ENCODE measurements at places on chromosomes 1 and 21.
A peak's percentile ranks its signal among the peaks of the same experiment; 100 is the strongest.

- no peak for DNase-seq
These were observed 44.3 kb downstream of the SCCPDH start for GRCh38 chr1:246768403-246769020.

GRCh38 chr1:169107603-169108208 is 1.2 kb downstream of the ATP1B1 start:
- DNase-seq, result no peak

DNA sequence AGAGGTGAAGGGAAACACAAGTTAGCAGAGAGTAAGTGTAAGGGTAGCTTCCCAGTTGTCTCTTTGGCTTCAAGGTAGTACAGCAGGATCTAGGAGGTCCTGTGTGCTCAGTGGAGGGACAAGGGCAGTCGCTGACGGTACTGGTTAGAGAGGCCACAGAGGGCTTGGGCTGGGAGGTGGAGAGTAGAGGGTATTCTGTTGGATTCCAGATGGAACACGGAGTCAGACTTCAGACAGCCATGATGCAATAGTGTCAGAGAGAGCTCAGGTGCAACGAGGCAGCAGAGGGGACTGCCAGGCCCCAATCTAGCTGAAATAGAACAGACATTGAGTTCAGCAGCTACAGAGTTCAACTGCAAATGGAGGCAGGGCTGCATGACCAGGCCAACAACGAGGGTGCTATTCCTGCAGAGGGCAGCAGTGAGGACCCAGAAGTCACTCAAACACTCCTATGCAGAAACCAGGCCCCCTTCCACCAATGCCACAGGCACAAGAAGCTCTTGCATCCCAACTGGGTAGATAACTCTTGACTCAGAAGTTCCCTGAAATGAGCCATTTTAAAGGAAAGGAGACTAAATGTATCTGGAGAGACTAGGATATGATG is 325.0 kb upstream of the ESRRG start:
- DNase-seq, result no peak

- DNase-seq, result no peak
These were observed 5.2 kb upstream of the FNDC10 start for GRCh38 chr1:1605034-1605591.

- no peak for DNase-seq
These were observed 29.0 kb downstream of the PTPRC start for GRCh38 chr1:198667807-198668206.

- no peak for DNase-seq
These were observed 4.6 kb downstream of the GSTM5 start for GRCh38 chr1:109716570-109717090.

DNA sequence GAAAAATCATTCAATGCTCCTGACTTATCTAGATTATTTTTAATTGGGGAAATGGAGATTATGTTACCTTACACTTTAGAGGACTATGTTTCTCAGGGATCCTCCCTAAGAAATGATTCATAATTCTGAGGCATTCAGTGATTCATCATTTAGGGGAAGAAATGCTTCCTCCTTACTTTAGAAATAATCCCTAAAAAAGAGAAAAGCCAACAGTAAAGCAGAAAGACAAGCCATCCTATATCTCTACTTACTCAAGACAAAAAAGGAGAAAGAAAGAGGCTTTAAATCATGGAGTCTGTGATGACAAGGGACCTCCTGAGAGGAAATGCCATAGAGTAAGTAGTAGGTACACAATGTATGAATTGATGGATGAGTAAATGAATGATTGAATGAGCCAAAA is 137.0 kb downstream of the BRINP2 start:
- no peak for DNase-seq

- no peak for DNase-seq
These were observed 283.1 kb downstream of the PLPP3 start for GRCh38 chr1:56295949-56296929.

DNA sequence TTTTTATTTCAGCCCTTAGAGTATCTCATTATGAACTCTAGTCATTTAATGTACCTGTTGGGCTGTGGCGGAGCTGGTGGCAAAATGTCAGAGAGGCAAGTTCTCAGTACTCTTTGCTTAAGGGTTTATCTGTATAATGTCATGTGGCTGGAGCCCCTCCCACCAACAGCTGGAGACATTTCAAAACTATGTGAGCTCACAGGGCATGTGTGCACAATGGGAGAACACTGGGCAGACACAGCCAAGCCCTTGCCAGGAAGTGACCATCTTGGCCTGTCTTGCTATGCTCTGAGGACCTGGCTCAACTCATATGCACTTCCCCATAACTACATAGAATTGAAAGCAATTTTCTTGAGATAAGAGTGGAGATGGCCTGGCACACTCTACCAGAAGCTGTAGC is 296.4 kb downstream of the PTPRU start:
- no peak for DNase-seq

DNA sequence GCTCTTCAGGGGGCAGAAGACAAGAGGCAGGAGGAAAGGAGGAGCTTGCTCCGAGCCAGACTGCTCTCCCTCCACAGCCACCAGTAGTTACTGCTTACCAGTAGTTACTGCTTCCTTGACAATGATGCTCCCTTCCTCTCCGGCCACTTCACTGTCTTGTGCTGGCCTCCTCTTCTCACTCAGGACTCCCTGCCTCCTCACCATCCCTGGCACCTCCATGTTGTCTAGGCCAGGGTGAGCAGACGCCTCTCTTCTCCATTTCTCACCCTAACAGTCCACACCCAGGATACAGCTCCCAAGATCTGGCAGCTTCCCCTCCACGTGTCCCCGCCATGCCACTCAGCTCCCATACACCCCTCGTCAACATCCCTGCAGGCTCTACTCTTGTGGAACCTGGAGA is 82.4 kb upstream of the TLR5 start:
- DNase-seq, result no peak

DNA sequence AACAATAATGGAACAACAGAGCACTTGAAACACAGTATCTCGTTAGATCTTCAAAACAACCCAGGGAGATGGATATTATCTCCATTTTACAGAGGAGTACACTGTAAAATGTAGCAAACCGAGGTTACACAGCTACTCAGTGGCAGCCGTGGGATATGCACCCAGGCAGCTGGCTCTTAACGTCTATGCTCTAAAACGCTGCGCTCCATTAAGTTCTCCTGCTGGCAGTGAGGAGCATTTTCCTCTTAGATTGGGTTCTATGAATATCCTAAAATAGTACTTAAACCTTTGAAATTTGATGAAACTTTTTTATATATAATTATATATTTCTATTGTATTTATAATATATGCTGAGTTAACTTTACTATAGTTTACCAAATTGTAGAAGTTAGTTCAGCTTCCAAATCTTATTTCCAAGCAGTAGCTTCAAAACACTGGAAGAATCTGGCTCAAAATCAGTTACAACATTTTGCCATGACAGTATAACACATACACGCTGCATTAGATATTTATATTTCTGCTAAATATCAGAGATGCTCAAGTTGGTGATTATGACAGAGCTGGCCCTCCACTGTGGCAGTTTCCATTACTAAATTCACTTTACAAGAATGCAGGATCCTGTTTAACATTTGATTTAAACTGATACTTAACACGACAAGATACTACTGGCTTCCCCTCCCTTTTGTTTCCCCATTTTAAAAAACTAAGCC is 49.5 kb downstream of the TGFBR3 start:
- DNase-seq, result no peak

DNA sequence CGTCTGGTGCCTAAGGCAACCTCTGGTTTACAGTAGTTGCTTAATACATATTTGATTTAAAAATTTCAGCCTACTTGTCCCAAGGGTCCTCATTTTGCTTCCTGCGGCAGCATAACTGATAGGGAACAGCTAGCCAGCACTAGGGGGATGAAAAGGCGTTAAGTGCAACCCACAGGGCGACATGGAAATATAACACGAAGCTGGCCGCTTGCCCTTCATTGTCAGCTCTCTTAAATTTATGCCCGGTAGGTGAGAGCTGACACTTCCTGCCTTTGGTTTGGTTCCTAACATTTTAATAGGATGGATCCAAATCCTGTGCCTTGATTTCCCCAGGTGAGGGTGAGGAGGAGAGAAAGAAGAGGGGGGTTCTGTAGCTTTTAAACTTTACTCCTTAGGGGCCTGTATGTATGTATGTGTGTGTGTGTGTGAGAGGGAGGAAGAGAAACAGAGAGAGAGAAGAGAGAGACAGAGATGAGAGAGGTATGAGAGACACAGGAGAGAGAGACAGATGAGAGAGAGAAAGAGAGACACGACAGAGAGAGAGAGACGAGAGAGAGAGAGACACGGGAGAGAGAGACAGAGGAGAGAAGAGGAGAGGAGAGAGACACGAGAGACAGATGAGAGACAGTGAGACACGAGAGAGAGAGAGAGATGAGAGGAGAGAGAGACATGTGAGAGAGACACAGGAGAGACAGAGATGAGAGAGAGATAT is 938 bp upstream of the ACTN2 start:
- DNase-seq, result no peak

- no peak for DNase-seq
These were observed 98.5 kb downstream of the LMX1A start for GRCh38 chr1:165257969-165258459.

DNA sequence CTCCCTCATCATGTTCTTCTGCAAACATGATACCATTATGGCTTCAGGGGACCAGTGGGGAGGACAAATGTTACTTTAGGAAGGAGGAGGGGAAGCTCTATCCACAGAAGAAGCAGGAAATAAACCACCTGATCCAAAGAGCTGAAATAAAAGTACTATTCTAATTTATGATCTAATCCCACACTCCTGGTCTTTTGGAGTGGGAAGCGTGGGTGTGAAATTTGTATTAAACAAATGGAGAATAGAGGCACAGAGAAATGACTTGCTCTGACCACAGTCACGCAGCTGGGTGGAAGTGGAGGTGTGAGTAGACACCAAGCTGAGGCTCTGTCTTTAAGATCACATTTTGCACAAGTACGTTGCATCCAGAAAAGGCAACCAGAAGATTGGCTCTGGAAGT is 14.5 kb upstream of the STUM start:
- DNase-seq, result no peak

GRCh38 chr1:66050123-66050522 is 257.4 kb downstream of the PDE4B start:
- DNase-seq, result no peak

DNA sequence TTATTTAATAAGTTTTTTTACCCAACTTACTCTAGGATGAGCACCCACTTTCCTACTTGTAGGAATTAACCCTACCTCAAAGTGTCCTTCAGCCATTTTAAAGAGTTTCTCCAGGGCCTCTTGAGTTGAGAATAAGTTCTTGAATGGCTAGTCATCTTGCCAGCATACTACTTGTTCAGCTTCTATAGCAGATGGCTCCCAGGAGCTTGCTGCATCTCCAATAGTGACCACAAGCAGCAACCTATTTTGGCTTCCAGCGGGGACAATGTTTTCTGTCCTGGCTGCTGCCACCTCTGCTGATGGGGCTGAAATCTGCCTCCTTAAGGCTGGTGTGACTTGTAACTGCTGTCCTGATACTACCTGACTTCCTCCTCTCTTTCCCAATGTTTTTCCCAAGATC is 20.8 kb upstream of the PIK3R3 start:
- no peak for DNase-seq

DNA sequence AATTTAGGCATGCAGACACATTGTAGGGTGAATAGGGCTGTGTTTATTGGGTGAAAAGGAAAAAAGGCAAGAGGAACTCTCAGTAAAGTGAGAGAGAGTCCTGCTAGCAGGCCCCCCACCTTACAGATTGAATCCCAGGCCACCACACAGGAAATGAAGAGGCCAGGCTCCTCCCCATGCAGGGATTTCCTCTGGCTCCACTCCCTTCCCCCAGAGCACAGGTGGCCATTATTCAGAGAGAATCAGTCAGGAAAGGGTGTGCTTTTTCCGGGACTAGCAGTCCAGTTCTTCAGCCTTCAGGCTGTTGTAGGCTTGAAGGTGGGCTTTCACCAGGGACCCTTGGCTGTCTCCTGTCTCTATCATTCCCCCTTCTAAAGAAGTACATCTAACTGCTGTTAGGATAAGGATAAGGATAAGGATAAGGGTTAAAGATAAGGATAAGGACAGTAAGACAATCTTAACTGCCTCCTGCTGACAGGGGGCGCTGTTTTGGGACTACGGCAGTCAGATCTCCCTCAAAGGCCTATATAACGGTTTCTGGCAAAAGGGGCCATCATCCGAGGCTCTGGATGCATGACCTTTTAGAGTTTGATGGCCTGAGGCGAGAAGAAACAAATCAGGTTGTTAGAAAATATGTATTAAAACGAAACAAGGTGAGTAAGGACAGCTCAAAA is 26.3 kb downstream of the ZNF648 start:
- no peak for DNase-seq

DNA sequence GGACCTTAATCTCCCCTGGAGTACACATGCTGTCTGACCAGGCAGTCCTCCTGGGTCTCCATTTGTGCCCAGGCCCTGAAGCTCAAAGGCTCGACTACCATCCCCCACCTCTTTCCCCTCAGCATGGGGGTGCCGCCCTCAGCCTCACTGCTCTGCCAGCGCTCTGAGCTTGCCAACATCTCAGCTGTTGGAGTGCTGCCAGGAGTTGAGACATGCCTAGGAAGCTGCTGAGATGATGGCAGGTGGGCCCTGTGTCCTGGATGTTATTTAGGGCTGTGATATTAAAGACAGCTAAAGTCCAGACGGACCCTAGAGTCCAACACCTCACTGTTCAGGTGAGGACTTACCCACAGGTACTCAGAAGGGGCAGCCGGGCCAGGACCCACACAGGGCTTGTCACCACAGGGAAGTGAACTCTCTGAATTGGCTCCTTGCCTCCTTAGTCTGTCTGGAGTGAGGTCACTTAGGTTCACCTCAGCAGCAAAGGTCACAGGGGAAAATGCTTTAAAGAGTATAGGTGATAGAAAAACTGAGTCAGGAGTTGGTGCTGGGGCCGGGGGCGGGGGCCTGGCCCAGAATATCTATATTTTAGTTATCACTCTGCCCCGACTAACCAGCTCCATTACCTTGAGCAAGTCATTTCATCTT is 19.7 kb upstream of the KCNC4 start:
- no peak for DNase-seq

- no peak for DNase-seq
These were observed 47.1 kb upstream of the ACADM start for GRCh38 chr1:75677443-75677842.

DNA sequence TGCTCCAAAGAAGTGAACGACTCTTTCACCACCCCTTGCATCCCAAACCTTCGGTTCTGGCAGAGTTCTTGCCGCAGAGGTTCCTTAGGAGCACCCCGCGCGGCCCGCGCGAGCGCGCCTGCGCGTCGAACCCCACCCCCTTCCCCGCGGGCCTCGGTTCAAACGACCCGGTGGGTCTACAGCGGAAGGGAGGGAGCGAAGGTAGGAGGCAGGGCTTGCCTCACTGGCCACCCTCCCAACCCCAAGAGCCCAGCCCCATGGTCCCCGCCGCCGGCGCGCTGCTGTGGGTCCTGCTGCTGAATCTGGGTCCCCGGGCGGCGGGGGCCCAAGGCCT is at the start of gene C1orf56:
TSS of gene C1orf56 (plus strand) at position 161 of the 334 bp plus-strand sequence. CDS start at position 258, 97 bp downstream.
- DNase-seq, result peak; percentile 69

DNA sequence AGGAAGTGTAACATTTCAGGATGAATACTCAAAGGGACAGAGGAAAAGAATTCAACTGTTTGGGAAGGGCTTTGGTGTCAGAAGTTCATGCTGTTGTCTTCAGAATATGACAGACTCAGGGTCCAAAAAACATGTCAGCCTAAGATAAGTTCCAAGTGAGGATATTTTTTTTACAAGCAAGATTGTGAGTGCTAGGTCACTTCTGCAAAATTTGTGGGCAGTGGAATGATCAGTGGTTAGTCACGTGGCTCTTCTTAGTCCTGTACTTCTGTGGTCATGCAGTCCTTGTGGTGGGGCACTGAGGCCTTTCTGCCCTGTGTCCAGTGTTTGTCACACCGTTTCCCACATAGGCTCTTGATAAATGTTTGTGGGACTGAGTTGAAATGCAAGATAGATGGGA is 5.2 kb downstream of the RGL1 start:
- DNase-seq, result no peak

Data from immature natural killer cell (primary cell).